HFF-Myc (cell line): ENCODE measurements at places on chromosomes 5 and 9.

DNA sequence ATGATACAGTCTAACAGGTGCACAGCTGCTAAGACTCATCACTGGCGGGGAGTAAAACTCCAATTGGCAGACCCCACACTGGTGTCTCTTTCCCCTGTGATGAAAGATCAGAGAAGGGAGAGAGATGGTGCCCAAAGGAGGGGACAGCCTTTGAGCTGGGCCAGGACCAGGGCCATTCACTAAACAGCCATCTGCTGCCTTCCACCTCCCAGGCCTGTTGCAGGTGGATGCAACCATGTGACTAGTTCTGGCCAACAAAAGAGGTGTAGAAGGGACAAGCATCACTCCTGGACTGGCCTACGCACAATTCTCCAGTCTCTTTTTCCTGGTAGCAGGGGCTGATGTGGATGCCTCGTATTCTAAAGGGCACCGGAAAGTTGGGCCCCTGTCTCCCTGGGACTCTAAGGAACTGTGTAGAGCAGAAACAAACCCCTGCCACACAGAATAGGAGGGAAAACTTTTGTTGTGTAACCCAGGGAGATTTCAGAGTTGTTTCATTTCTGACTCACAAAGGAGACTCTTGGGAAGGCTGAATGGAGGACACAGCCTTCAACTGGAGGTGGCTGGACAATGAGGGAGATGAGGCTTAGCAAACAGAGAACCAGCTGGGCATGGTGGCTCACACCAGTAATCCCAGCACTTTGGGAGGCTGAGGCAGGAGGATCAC is 26.9 kb downstream of the TNIP1 start:
- DNase-seq: no peak

DNA sequence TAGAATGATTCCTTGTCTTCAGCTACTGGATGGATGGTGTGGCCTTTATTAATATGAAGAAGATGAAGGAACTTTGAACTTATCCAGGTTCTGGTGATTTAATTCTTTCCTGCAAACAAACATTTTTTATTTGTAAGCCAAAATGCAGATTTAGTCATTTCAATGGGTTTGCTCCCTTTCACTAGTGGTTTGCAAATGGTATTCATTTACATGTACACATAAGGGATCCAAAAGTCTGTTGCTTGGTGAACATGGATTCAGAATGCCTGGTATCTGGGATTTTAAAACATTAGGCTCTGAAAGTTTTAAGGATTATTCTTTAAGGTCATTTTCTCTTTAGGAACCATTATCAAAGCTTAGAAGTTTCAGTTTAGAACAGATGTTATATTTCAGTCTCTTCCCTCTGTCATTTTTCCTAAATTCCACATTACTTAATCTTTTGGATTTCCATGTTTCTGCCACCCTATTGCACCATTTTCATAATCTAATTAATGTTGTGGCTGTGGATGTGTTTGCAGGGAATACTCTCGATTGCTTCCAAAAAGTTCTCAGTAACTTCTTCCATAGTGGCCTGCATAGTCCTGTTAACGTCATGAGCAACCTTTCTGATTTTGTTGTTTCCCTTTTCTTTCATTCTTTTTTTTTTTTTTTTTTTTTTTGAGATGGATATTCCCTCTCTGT is 10.1 kb downstream of the TTC1 start:
- no peak for DNase-seq

DNA sequence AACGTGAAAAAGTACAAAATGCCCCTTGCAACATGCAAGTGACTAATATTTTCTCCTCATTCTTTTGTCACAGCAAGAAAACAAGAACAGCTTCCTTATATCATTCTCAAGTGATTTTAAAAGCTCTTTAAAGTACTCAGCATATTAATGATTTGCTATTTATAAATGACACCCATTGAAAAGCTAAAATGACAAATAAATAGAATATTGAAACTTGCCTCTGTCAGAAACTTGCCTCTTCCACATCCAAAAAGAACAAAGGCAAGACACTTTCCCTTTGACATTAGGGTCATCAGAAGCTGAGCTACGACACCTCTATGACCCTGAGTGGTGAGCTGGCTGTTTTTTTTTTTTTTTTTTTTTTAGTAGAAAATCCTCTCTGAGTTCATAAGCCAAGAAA is 339.6 kb upstream of the ITGA1 start:
- no peak for DNase-seq

- no peak for DNase-seq
These were observed 125.5 kb downstream of the DIRAS2 start for GRCh38 chr9:90517103-90517502.

DNA sequence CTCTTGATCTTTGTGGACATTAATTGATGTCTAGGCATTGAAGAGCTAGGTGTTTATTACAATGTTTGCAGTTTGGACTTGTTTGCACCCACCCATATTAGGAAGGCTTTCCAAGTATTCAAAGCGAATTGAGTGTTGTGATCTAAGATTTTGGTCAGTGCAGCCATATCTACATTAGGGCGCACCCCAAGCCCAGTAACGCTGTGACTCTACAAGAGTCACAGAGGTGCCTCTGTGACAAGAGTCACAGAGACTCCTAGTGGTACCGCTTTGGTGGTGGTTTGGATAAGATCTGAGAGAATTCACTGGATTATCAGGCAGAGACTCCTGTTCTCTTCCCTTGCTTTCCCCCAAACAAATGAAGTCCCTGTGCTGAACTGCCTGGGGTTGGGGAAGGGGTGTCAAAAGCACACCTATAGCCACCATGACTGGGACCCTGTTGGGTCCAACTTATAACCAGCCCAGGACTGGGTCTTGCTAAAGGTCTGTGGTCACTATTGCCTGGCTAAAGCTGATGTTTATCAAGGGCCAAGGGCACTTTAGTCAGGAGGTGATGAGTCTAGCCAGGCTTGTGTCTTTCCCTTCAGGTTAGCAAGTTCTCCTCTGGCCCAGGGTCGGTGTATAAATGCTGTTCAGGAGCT is 114.1 kb upstream of the RIOK2 start:
- peak; percentile 2 for DNase-seq

DNA sequence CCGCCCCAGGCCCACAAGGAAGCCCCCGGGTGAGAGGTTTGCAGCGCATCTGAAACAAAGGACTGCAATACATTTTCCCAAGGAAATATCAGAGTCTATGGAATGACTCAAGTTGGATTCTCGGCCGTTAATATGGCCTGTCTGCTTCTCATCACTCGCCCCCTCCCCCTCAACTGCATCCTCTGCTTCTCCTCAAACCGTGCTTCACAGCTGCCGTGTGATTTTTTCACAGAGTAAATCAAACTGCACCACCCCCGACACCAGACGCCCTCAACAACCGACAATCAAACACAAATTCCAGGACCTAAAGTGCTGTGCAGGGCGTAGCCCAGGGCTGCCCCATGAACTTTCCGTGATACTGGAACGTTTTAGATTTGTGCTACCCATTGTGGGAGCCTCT is 176.9 kb downstream of the ROR2 start:
- no peak for DNase-seq
